A549 treated with CORT108297 at 1 μM for 4 hours (cell line): ENCODE measurements at places on chromosomes 6 and 20. TPM values are rescaled to one million over a fixed set of nuclear protein-coding genes. Genes with fewer than 3 reads are reported as not detected.

WFDC10B gene
- total RNA-seq: not detected in 5 replicates

CDH4 gene
- total RNA-seq: 6.1 to 9.5 TPM (median 7.1 TPM) in 5 replicates

ELOVL4 gene
- total RNA-seq: 1.5 to 2.5 TPM (median 1.9 TPM) in 5 replicates

MCCD1 gene
- not detected in 5 replicates for total RNA-seq

CCN2 gene
- 27.9 to 42.3 TPM (median 37.8 TPM) in 5 replicates for total RNA-seq

ADGB gene
- total RNA-seq: not detected in 5 replicates

TSPO2 gene
- not detected in 5 replicates for total RNA-seq

RIPOR3 gene
- 0.02 to 0.09 TPM (median 0.06 TPM) in 4 of 5 replicates, not detected in the other for total RNA-seq

SLPI gene
- total RNA-seq: 8.0 to 15.4 TPM (median 10.5 TPM) in 5 replicates

ZBTB46 gene
- 0.66 to 0.99 TPM (median 0.84 TPM) in 5 replicates for total RNA-seq

SERAC1 gene
- 2.5 to 3.5 TPM (median 3.2 TPM) in 5 replicates for total RNA-seq

ZSCAN9 gene
- 5.8 to 8.2 TPM (median 7.4 TPM) in 5 replicates for total RNA-seq

GRM4 gene
- total RNA-seq: 0.07 to 0.15 TPM (median 0.09 TPM) in 5 replicates

HLA-DQB1 gene
- not detected in 5 replicates for total RNA-seq

SLC13A3 gene
- total RNA-seq: 0.07 TPM in 1 of 5 replicates, not detected in the others

AKAP12 gene
- total RNA-seq: 94.8 to 169 TPM (median 161 TPM) in 5 replicates

RHAG gene
- total RNA-seq: 0.06 to 0.10 TPM (median 0.07 TPM) in 3 of 5 replicates, not detected in the others

LY6G5B gene
- 3.8 to 5.0 TPM (median 4.3 TPM) in 5 replicates for total RNA-seq

ADGRF1 gene
- total RNA-seq: 0.16 TPM in 1 of 5 replicates, not detected in the others

GPSM3 gene
- 0.31 to 0.43 TPM (median 0.38 TPM) in 5 replicates for total RNA-seq

GDAP1L1 gene
- total RNA-seq: 0.05 to 0.08 TPM in 2 of 5 replicates, not detected in the others

STMND1 gene
- total RNA-seq: not detected in 5 replicates

PTCHD4 gene
- total RNA-seq: 0.05 to 0.08 TPM (median 0.06 TPM) in 3 of 5 replicates, not detected in the others

ULBP3 gene
- total RNA-seq: 3.3 to 4.3 TPM (median 3.9 TPM) in 5 replicates

CST5 gene
- total RNA-seq: not detected in 5 replicates

ZC2HC1B gene
- total RNA-seq: not detected in 5 replicates

IPCEF1 gene
- 0.05 to 0.16 TPM (median 0.13 TPM) in 4 of 5 replicates, not detected in the other for total RNA-seq

ANGPT4 gene
- total RNA-seq: 0.01 to 0.04 TPM (median 0.02 TPM) in 4 of 5 replicates, not detected in the other

CRISP1 gene
- not detected in 5 replicates for total RNA-seq

FRK gene
- 1.2 to 1.6 TPM (median 1.4 TPM) in 5 replicates for total RNA-seq

GSTA3 gene
- total RNA-seq: not detected in 5 replicates

C6orf15 gene
- total RNA-seq: not detected in 5 replicates

OR12D3 gene
- total RNA-seq: not detected in 5 replicates

DCDC2 gene
- 2.8 to 3.5 TPM (median 3.2 TPM) in 5 replicates for total RNA-seq

SCRT2 gene
- not detected in 5 replicates for total RNA-seq

HLA-DOB gene
- total RNA-seq: 0.12 to 0.35 TPM (median 0.18 TPM) in 5 replicates

DEFB132 gene
- total RNA-seq: not detected in 5 replicates

PRR18 gene
- total RNA-seq: 0.08 to 0.22 TPM (median 0.09 TPM) in 5 replicates

ENPP4 gene
- total RNA-seq: 0.21 to 0.46 TPM (median 0.30 TPM) in 5 replicates

HCRTR2 gene
- not detected in 5 replicates for total RNA-seq

HLA-DQB2 gene
- not detected in 5 replicates for total RNA-seq

TFAP2C gene
- 13.7 to 16.7 TPM (median 13.8 TPM) in 5 replicates for total RNA-seq

LY6G6F gene
- not detected in 5 replicates for total RNA-seq

SIRPA gene
- 25.7 to 32.4 TPM (median 27.9 TPM) in 5 replicates for total RNA-seq

TSPYL4 gene
- 2.9 to 3.6 TPM (median 3.4 TPM) in 5 replicates for total RNA-seq

PRDM13 gene
- total RNA-seq: 0.54 to 1.2 TPM (median 1.1 TPM) in 5 replicates

FABP7 gene
- not detected in 5 replicates for total RNA-seq

FLRT3 gene
- 1.6 to 2.2 TPM (median 1.8 TPM) in 5 replicates for total RNA-seq

GNRH2 gene
- 0.12 to 0.53 TPM (median 0.26 TPM) in 4 of 5 replicates, not detected in the other for total RNA-seq

MYH7B gene
- total RNA-seq: 0.03 to 0.15 TPM (median 0.14 TPM) in 4 of 5 replicates, not detected in the other

MBOAT1 gene
- total RNA-seq: 2.6 to 3.2 TPM (median 2.8 TPM) in 5 replicates
